Urothelium cell line (cell line): ENCODE measurements at places on chromosomes 1 and 21.

GRCh38 chr1:180101411-180101810 lies 53.3 kb upstream of the QSOX1 start:
- no peak for DNase-seq

DNA sequence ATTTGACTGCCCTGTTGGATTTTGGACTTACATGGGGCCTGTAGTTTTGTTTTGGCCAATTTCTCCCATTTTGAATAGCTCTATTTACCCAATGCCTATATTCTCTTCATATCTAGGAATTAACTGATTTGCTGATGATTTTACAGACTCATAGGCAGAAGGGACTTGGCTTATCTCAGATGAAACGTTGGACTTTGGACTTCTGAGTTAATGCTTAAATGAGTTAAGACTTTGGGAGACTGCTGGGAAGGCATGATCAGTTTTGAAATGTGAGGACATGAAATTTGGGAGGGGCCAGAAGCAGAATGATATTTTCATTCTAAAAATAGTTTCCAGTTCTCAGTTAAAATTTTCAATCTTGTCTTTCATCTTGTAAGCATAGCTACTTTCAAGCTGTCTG lies 222.3 kb downstream of the COP1 start:
- DNase-seq: no peak

GRCh38 chr1:192805832-192806323 lies 3.0 kb upstream of the RGS2 start:
- peak; percentile 63 for DNase-seq

DNA sequence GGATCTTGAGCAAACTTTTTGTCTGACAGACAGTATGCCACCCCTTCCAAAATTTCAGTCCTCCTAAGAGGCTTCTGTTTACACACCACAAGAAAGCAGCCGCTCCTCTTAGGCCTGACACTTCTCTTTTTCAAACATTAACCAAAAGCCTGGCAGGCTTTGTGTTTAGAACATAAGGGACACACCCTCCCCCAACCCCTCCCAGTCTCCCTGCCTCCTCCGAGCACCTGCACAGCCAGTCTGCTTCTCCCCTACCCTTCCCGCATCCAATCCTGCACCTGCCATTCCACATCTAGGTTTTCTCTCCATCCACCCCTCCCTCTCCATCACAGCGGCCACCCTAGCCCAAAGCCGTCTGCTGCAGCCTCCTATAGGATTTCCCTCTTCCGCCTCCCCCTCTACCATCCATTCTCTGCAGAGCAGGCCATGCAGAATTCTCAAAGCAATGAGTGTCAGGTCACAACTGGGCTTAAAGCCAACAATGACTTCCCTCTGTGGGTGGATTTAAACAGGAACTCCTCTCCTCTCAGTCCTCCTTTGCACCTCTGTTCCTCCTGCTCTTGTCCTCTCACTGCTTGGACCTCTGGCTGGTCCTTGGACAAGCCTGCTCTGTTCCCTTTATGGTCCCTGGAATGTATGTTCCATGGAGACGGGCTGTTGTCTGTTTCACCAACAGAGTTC lies 478.2 kb downstream of the NPHP4 start:
- DNase-seq: no peak

DNA sequence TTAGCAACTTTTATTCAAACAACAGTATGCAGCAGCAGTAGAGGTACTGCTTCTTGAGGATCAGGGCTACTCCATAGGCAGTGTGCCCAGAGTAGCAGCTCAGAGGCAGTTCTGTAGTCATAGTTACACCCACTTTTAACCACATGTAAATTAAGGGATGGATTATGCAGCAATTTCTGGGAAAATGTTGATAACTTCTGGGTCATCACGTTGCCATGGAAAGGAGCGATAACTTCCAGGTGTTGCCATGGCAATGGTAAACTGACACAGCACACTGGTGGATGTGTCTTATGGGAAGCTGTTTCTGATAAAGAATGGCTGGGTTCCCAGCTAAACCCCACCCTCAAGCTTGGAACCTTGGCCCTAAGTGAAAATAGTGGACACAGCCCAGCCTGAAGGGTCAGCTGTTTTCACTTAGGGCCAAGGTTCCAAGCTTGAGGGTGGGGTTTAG lies 29.0 kb upstream of the PLA2G2A start:
- DNase-seq: no peak

- DNase-seq: no peak
Observed at GRCh38 chr1:188261849-188262248, 1433.1 kb downstream of the PLA2G4A start.

DNA sequence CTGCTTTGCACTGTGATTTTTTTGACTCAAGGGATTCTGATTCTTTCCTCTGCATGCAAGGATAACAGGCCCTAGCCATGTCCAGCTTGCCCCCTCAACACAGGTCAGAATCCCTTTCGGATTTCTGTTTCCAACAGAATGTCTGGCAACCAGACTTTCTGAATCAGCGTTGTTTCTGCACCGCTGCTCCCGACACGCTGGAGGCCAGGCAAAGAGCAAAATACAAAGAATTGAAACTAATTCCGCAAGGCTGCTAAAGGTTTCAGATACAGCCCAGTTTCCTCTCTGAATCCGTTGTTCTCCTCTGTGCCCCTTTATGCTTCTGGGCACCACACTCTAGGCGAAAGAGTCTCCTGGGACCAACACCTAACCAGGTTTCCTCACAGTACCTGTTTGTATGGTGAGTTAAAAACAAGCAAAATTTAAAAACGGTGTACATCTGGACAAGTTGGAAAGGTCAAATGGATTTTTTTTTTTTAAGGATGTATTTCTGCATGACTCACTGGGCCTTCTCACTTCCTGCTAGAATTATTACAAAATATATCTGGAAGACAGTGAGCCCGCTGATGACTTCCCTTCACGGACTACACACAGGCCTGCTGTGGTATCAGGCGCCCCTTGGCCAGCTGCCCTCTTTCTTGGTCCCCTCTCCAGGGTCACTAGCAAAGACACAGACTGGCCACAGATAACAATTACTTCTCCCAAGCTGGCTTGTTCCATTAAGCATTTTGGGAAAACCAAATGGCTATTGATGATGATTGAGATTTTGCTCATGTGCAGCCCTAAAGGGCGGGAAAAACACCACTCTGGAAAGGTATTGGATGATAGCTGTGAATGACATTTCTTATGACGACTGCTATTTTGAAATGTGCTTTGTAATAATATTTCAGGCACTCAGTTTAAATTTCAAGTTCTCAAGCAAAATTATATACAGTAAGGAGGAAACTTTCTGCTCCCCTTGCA lies 118.3 kb downstream of the TGFB2 start:
- no peak for DNase-seq

GRCh38 chr21:35559128-35559828 lies 501.0 kb downstream of the SETD4 start:
- DNase-seq: peak; percentile 45

GRCh38 chr1:184843732-184844495 lies 89.3 kb upstream of the EDEM3 start:
- no peak for DNase-seq

DNA sequence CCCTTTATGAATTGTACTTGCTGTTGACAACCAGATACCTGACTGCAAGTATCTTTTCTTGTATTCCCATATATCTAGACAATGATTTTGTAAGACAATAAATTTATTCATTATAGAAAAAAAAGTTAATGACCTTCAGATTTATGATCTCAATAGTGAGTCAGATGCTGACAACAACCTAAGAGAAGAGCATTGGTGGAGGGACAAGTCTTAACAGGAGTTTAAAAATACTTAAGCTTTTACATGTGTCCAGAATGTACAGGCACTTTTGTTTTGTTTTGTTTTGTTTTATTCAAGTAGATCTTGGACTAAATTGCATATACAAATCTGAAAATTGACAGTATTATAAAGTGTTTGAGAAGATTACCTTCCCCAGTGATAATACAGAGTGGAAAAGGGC lies 1544.6 kb upstream of the B3GALT2 start:
- DNase-seq: no peak

DNA sequence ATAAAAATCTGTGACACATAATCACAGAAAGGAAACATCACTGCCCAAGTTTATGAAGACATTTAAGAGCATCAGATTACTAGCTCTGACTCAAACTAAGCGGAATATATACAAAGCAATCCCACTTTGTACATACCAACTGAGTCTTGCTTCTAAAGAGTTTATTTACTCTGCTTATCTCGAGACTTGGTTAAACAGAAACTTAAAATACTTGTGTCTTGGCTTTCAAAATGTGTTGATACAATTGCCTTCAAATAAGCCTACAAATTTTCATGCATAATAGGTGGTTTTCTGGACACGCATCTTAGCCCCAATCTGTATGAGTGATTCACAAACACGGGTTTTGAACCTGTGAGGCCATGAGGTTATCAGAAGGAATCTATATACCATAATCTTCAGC lies 21.0 kb downstream of the CD160 start:
- no peak for DNase-seq

DNA sequence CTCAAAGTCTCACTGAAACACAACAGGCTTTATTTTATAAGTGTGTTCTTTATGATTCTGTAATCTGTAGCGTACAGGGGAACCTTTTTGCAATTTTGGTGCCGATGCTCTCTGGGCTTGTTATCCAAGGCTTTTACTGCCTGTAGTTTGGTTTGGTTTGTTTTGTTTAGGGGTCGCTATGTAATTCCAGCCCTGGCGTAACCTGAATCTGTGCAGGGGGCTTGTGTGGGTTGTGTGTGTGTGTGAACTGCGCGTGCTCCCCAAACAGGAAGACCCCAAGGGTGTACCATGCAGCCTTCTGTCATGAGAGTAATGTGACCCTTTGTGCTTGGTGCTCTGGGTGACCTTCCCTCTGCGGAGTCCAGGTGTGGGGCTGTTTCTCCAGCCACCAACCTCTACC lies 92.1 kb upstream of the CLDN14 start:
- DNase-seq: no peak

- DNase-seq: no peak
Observed at GRCh38 chr1:99768524-99769245, 2.2 kb upstream of the FRRS1 start.

DNA sequence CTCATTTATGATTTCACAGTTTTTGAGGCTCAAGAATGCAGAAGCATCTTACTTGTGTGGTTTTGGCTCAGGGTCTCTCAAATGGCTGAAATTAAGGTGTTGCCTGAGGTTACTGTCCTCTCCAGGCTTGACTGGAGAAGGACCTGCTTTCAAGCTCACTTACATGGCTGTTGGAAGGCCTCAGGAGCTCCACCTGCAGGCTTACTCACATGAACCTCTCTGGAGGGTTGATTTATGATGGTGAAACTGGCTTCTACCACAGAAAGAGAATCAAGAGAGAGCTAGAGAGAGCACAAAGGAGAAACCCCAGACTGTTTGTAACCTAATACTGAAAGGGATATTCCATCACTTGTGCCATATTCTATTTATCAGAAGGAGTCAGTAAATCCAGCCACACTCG lies 6.2 kb upstream of the KCNK2 start:
- no peak for DNase-seq

GRCh38 chr1:47931395-47931794 lies 65.8 kb downstream of the TRABD2B start:
- DNase-seq: peak; percentile 16

GRCh38 chr1:11802973-11803885 lies 2.5 kb downstream of the MTHFR start:
- DNase-seq: peak; percentile 89

DNA sequence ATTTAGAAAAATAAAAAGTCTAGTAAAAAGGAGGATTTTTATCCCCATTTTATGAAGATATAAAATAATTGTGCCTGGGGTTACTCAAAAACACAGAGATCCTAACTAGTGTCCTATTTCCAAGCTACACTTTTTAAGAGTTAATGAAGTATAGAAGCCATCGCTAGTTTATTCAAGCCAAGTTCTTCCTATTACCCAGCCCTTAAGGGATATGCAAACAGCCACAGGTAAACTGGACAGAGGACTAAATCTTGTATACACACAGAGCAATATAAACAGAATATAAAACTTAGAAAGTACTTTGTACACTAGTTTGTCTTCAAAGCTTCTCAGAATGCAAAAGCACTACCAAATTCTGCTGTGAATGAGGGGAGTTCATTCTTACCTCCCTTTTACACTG lies 111.1 kb downstream of the RERE start:
- no peak for DNase-seq

DNA sequence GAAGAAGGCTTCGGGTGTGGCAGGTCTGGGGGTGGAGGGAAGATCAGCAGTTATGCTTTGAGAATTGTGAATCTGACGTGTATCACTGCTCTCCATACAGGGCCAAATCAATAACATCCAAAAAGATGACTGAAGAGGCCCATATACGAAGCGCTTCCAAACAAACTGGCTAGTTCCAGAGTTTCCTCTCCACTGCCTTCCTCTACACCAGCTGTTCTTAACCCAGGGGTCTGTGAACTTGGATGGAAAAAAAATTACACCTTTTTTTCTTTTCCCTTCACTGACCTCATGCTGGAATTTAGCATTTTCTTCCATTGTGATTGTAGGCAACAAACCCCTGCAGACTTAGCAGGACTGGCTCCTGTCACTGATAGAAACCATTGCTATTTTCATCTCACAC lies 77.1 kb upstream of the NBL1 start:
- no peak for DNase-seq

DNA sequence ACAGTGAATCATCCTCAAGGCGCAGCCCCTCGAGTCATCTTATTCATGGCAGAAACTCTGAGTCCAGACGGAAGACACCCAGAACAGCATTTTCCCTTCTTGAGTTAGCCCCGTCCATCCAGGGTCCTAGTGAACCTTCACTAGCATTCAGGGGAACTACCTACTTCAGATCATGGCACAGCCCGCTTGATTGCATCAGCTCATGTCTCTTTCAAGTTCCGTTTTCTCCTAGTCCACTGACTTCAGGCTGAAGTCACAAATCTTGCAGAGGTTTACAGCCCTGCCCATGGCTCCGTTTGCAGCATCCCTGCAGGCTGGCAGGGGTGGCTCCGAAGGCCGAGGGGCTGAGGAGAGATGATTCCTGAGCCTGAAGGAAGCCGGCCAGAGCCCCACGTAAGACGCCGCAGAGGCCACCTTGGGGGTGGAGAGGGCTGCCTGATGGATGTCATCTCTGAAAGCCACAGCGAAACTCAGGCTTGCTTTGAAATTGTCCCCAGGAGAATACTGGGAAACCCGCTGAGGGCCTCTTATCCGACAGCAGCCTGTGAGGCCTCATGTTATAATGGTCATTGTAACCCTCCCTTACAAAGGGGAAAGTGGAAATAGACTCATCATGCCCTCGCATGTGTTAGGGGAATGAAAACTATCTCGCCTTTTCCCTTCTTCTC lies 310.2 kb upstream of the AJAP1 start:
- no peak for DNase-seq

DNA sequence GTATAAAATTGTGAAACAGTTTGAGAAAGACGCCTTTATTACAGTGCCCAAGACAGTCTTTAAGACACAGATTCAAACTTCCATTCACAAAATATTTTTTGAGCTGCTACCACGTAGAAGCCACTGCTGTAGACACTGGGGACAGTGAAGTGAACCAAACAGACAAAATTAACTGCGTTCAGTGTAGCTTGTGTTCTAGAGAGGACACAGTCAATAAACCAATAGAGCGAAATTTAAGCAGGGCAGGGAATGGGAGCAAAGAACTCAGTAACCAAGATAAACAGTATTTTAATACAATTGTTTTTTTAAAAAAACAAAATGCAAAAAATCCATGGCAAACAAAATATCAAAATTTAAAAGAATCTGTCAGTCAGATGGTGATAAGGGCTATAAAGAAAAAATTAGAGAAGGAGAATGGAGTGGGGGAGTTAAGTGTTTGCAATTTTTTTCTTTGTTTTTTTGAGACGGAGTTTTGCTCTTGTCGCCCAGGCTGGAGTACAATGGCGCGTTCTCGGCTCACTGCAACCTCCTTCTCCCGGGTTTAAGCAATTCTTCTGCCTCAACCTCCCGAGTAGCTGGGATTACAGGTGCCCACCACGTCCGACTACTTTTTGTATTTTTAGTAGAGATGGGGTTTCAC lies 719 bp upstream of the PARS2 start:
- DNase-seq: no peak
